Hematopoietic multipotent progenitor cell treated with erythropoietin and hydrocortisone succinate and interleukin-3 and kit ligand, for 17 days (in vitro differentiated cells): ENCODE measurements at places on chromosomes 1 and 21.

- DNase-seq: no peak
Measured at GRCh38 chr1:29365906-29366670, 129.8 kb downstream of the PTPRU start.

DNA sequence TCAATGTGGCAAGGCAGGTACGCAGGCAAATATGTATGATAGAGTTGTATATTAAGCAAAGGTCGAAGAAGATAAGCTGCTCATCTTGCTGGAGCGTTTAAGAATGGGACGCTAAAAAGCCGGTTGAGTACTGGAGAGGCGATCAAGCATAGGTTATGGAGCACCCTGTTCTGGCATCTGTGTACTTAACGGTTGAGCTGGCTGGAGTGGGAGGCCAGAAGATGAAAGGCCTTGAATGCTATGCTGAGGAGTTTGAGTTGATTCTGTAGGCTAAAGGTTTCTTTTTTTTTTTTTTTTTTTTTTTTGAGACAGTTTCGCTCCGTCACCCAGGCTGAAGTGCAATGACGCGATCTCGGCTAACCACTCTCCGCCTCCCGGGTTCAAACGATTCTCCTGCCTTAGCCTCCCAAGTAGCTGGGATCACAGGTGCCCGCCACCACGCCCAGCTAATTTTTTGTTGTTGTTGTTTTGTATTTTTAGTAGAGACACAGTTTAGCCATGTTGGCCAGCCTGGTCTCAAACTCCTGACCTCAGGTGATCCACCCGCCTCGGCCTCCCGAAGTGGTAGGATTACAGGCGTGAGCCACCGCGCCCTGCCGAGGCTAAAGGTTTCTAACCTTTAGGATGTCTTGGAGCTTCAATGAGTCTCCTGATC, 850 bp upstream of the KHDC4 start:
- DNase-seq: no peak

DNA sequence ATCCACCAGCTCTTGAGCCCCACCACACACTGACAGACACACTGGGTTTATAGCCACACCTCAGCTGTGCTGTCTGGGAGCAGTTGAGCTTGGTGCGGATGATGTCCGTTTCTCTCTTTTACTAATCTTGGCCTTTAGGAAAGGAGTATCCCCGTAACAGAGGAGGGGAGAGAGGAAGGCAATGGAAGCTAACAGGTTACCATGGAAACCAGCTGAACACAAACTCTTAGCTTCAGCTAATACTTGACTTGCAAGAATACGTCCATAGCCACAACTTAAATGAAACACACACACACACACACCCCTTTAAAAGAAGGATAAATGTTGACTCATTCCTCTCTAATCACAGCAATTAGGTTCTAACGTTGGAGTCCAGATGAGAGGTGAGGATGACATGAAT, 28.0 kb upstream of the LRRN2 start:
- no peak for DNase-seq

DNA sequence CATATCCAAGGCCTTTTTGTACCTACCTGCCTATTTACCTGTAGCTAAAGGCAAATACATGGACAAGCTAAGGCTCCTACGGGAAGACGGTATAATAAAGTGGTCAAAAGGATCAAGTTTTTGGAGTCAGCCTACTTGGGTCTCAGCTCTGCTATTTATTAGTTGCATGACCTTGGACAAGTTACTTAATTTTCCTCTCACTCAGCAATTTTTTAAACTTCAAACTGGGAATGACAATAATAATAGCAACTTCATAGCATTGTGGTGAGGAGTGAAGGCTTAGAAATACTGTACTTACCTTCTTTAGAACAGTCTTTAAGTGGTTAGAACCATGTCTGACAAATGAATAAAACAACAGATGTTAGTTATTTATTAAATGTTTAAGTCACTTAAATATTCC, 60.2 kb upstream of the SLC35F3 start:
- no peak for DNase-seq

- DNase-seq: no peak
Measured at GRCh38 chr1:194734970-194735369, 1548.6 kb upstream of the B3GALT2 start.

- no peak for DNase-seq
Measured at GRCh38 chr1:23029337-23029736, 10.1 kb downstream of the KDM1A start.

GRCh38 chr1:81225789-81226602, 574.7 kb upstream of the ADGRL2 start:
- DNase-seq: no peak
